ENCODE measurements at places on chromosomes 7 and 10.

- DNase-seq: no peak
Measured at GRCh38 chr7:147519062-147519461, 1071.5 kb upstream of the C7orf33 start.

GRCh38 chr7:1368682-1369571 lies 90.3 kb downstream of the MICALL2 start:
- no peak for DNase-seq

DNA sequence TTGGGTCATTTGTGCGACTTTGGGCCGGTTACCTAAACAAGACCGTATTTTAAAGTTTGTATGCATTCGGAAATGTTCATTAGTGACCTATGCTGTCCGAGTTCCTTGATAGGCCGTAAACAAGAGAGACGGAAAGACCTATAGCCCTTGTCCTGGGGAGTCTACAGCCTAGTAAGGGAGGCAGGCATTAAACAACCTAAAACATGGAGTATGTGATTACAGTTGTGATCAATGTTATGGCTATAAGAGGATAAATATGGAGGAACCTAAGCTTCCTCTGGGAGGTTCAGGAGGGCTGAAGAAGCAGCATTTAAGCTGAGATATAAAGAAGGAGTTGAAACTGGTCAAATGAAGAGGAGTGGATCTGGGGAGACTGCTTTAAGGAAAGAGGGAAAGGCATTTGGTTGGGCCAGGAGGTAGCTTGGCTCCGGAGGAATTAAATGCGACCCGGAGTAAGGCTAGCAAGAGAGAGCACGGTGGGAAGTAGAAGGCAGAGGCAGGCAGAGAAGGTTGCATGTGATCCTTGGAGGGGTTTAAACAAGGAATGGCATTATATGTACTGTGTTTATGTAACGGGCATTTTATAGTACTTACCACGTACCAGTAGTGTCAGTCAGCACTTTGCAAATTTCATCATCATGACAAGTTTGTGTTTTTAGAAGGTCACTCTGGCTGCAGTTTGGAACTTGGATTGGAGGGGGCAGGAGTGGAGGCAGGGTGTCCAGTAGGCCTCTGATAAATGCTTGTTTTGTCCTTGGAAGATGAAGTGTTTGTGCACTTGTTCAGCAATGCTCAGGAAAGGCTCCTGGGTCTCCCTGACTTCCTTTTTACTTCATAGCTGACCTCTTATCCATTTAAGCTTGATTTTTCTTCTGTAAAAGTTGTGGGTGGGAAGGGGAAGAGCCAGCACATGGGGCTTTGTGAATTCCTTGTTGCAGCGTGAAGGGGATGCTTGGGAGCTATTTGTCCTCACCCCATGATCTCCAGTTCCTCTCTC lies 1.0 kb upstream of the AVPI1 start:
- no peak for DNase-seq

DNA sequence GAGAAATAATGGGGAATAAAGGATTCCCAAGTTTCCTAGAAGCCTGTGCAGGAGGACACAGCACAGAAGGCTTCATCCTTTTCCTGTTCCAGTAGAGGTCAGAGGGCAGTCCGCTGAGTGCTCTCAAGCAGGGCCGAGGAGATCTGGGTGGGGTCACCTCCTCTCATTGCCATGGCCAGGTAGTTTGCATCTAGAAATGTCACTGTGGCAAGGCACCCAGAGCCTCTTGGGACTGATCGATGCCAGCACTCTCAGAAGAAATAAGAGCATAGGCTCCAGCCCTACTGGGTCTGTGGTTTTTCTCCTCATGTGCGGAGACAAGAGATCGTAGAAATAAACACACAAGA lies 7.9 kb downstream of the NUB1 start:
- no peak for DNase-seq

DNA sequence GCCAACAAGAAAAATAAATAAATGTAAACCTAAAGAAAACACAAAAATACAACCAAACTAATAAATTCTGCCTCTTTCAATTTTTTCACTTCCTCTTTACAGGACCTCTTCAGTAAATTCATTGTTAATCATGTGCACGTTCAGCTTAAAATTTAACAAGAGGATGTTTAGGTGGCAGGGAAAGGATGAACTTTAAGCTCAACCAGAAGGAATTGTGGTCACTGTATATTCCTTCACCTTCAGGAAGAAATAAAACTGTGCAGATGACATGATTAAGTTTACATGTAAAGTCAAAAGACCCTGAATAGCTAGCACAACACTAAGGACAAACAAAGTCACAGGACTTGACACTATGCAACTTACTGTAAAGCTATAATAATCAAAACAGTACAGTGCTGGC lies 33.0 kb downstream of the KIF5B start:
- no peak for DNase-seq

DNA sequence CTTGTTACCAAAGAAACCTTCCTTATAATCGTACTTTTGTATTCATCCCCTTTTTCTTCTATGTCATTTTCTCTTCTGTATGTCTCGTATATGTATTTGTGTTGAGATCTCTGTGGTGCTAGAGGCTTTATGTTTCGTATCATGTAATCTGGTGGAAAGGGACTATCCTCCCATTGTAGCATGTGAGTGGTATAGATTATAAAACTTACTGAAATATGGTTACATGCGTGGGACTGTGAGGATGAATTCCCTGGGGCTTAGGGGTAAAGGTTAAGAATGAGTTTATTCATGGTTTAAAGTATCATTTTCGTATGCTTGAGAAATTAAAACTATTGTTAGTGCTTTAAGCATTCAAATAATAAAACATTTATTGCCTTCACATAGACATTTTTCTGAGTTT lies 141.9 kb downstream of the ANKRD7 start:
- no peak for DNase-seq

DNA sequence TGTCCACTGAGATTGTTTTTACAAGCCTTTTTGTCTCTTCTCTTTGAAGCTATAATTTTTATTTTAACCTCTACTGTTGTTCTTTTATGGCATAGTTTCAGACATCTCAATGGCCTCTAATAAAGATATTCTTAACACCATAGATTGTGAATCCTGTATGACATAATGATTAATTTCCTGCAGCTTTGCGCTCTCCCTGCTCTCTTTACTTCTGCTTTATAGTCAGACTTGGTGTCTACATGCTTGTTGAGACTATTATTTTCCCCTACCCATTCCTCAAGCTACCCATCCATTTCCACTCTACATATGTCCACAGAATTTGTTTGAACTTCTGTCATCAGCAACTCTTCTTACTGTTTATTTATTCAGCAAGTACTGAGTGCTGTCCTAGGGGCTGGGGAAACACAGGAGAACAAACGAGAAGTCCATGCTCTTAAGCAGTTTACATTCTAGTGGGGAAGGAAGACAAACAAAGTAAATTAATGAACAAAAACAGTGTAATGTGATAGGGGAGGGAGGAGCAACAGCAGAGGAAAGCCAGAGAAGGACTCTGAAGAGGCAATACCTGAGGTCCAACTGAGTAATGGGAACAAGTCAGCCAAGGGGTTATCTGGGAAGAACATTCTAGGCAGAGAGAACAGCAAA lies 110.1 kb downstream of the CDK14 start:
- no peak for DNase-seq
